ENCODE measurements at places on chromosomes 7 and 10. TPM values are rescaled to one million over a fixed set of nuclear protein-coding genes. Genes with fewer than 3 reads are reported as not detected.

GRCh38 chr10:114266521-114266920 is 27.5 kb downstream of the VWA2 start:
- no peak for DNase-seq

- no peak for DNase-seq
Observed at GRCh38 chr7:28774261-28774988, 183.7 kb downstream of the TRIL start.

Gene MMP21
- not detected for total RNA-seq

Gene FAM13C
- 3.2 TPM for total RNA-seq

GRCh38 chr10:68184546-68184945 is 47.4 kb downstream of the ATOH7 start:
- DNase-seq: no peak

Gene EBLN1
- total RNA-seq: not detected

Gene HOXA10
- total RNA-seq: not detected

DNA sequence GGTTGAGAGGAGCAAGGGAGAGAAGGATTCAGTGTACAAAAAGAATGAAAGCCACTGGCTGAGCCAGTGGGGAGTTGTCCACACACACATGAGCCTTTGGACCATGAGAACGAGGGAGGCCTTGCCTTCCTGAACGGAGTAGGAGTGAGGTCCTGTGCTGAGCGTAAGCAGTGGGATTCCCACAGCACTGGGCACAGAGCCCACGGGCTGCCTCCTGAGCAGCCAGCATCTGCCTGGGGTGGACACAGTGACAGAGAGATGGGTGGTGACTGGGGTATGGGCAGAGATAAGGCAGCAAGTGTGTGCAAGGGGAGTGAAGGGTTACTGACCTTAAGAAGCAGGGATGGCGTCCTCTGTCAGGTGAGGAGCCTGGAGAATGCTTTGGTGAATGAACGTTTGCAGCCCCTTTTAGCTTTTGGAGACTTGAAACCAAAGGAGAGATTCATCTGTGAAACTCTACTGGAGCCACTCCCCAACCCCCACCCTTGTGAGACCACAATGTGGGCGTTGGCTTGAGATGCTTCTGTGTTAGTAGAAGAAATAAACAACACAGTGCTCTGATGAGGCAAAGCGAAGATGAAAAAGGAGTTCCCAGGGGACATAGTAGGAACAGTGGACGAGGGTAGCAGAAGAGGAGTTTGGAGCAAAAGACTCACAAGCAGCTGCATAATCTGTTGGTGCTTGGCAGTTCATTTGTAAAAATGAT is 56.5 kb downstream of the FIGNL1 start:
- no peak for DNase-seq

Gene UMAD1
- total RNA-seq: 9.8 TPM

Gene PLEKHA8
- total RNA-seq: 23.1 TPM

GRCh38 chr7:29254591-29254990 is 60.0 kb downstream of the CHN2 start:
- no peak for DNase-seq

DNA sequence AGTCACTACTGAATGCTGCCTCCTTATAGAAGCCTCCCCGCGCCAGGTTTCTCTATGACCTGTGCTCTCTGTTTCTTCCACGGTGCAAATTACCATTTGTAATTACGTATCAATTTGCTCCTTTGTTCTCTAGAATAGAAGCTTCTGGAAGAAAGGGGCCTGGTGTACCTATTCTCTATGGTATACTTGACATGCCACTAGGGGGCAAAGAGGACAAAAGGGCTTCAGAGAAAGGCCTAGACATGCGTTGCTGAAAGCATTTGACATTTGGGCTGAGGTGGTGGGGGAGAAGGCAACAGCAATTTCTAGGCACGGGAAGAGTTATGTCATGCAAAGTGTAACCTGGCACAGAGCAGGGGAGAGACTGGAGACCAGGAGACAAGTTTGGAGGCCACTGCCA is 148.7 kb downstream of the WDR11 start:
- DNase-seq: no peak

Gene PPP1R17
- total RNA-seq: not detected

DNA sequence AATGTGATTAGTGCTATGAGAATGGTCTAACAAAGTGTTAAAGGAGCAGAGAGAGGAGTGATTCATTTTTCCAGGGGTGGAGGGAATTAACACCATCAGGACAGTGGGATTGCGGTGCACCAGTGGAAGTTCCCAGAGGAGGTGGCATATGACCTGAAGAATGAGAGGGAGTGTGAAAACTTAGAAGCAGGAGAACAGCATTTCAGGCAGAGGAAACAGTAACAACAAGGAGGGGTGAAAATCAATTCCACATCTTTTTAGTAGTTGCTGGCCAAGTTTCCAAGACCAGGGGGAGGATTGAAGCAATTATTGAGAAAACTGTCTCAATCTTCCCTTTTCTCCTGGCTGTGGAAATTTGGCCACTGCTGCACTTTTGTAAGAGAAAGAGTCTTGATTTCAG is 23.7 kb upstream of the CCDC172 start:
- no peak for DNase-seq

DNA sequence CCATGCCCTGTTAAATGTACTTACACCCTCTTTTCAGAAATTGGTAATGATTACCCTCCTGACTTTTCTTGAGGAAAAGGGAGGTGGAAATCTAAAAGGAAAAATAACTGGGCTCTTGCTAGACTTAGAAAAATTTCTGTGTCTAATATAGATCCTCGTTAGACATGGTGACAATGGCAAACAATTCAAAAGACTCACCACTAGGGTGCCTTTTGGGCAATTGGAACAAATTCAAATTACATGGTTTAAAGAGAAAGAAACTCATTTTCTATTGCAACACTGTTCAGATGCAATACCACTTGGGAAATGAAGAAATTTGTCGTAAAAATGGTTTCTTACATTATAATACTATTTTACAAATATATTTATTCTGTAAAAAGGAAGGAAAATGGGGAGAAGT is 950.1 kb downstream of the GRM8 start:
- no peak for DNase-seq

- DNase-seq: peak; percentile 86
Observed at GRCh38 chr10:28393956-28394568, 91.2 kb upstream of the MPP7 start.

Gene PRRT4
- 0.54 TPM for total RNA-seq

Gene CTAGE4
- 1.3 TPM for total RNA-seq

DNA sequence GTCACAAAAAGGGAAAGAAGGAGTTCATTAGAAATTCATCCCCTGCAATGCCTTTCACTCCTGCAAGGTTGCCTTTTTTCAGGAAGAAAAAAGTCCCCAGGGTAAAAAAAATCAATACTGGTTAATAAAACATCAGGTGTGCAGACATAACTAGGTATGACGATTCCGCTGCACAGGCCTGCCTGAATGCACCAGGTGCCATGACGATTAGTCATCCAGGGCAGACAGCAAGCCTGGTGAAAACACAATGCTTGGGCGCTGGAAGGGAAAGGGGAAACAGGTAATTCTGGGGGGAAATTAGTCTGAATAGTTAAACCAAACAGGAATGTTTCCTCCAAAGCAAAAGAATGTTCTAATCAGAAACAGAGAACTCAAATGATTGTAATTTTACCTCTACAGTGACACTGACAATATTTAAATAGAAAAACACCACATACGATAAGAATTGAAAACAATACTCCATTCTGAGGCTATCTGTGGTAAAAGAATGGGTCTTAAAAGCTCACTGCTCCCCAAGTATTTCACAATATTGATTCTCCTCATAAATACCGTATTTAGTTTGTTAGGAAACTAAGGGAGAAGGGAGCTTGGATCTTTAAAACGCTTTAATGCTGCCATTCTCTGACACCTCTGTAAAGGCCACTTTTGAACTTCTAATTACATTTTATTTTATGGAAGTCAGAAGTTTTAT is 45.2 kb downstream of the VPS41 start:
- DNase-seq: no peak

GRCh38 chr10:81949283-81949682 is 74.3 kb downstream of the NRG3 start:
- DNase-seq: no peak

GRCh38 chr7:139855498-139856270 is 26.6 kb downstream of the TBXAS1 start:
- peak; percentile 44 for DNase-seq

DNA sequence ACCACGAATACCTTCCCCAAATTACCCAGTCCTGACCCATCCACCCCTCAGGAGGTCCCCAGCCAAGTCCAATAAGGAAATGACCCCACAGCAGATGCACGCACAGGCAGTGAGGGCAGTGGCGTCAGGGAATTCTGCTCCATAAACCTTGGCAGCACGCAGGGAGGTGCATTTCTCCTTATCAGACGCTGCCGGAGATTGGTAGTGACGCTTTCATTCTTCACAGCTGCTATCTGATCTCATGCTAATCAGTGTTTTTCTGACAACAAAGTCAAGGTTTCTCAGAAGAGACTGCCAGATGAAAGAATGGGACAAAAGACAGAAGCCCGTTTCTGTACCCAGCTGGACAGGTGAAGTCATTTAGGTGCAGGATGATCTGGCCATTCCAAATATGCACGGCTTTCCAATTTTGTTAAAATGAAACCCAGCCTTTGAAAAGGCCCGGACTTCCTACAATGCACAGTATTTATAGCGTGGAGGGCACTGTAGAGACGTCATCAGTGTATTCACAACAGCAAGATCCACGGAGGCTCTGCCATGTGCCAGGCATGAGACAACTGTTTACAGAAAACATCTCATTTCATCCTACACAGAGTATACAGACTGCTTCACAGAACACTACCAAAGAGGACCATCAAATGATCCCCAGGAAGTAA is 35.3 kb downstream of the DIP2C start:
- DNase-seq: no peak

DNA sequence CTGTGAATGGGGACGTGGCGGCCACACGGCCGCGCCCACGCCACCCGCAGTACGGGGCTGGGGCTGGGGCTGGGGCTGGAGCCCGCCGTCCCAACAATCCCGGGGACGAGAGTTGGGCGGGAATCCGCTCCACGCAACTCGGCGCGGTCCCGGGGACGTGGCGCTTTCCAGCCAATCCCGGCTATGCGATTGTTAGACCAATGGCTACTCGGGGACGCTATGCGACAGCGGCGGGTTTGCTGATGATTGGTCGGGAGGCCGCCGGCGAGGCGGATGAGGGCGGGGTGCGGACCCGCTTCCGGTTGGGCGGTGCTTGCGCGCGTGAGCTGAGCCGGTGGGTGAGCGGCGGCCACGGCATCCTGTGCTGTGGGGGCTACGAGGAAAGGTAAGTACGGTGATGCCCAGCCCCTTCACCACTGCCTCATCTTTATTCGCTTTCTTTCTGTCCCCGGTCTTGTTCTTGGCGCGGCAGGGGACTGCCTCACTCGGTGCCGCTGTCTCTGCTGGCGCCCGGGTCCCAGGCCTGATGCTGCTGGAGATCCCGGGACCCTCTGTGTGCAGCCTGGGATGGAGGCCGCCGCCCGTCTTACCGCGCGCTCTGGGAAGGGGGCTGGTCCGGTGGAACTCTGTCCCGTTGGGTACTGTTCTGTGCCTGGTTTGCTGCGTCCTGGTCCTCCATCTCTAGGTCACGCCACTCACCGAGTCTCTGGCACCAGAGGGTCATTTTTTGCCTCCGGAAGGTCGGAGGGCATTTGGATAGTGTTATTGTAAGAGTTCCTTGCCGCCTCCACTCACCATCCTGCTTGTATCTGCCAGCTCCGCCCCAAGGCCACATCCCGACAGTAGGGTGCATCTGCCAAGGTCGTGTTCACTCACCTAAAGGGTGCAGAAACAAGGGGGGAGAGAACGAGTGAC is at the start of gene CALU:
CALU (plus strand) TSS at position 312 of the 915 bp plus-strand sequence. CDS start 9,225 bp downstream, outside the sequence.
- peak; percentile 99 for DNase-seq

Gene CALHM3
- not detected for total RNA-seq

GRCh38 chr7:158724658-158725505 is 20.3 kb upstream of the NCAPG2 start:
- DNase-seq: peak; percentile 68

Gene FAM25G
- not detected for total RNA-seq

DNA sequence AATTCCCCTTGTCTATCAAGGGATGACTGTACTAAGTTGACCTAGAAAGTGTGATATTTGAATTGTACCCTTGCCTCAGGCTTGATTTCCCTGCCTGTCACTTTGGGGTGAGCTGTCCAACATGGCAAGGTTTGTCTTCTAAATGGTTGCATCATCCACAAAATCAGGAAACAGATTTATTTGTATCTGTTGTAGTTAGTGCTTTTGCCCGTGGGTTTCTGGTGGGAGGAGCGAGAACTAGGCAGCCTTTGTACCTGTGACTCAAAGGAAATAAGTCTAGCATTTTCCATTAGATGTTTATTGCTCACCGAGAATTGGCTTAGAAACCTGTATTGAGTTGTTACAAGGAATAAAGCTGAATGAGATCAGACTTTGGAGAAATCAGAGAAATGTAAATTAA is 650.8 kb downstream of the LRMDA start:
- DNase-seq: no peak

DNA sequence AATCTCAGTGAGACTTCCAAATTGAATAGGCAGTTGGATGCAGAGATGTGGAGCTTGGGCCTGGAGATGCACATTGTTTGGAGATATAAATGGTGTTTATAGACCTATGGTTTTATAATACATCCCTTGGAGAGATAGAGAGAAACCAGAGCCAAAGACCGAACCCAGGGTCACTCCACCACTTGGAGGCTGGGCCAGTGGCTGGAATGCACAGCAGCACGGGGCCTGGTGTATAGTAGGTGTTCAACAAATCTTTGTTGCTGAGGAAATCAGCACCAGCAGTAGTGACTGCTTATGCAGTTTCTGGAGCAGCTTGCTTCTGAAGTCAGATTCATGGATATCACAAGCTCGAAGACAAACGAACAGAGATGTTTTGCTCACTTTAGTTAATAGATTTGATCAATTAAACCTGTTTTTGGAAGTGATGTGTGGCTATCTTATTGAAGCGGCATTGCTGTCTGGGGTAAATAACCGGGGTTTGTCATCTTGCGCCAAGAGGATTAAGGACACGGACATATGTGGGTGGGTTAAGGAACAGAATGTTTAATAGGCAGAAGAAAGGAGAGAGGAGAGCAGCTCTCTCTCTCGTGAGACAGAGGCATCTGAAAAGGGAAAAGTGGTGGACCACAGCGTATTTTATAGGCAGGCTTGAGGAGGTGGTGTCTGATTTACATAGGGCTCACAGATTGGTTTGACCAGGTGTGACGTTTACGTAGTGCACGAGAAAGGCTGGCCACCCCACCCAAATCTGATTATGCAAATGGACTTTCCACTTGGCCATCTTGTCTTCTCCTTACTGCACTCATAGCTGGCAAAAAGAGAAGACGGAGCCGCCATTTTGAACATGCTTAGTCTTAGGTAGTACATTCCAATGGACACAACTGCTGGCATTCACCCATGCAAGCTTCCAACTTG is 11.1 kb downstream of the RBP4 start:
- DNase-seq: no peak

DNA sequence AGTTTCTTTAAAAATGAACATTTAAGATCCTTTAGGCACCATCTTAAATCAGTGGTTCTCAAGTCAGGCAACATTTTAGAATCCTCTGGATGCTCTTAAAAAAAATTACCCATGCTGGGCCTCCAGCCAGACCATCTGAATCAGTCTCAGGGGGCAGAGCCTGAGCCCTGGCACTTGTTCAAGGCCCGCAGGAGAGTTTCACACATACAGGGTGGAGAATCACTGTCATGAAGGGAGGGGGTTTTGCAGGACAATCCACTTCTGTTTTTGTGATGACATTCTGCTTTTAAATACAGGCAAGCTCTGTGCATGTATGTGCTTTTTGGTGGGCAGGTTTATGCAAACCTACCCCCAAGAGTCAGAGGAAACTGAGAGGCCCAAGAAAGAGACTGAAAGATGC is 268.6 kb downstream of the SEC23IP start:
- no peak for DNase-seq
